ENCODE measurements at places on chromosomes 7 and 10. TPM values are rescaled to one million over a fixed set of nuclear protein-coding genes. Genes with fewer than 3 reads are reported as not detected.

GRCh38 chr10:29372920-29373319 lies 84.0 kb downstream of the LYZL1 start:
- no peak for DNase-seq

GRCh38 chr10:69819716-69820506 lies 18.2 kb downstream of the COL13A1 start:
- no peak for DNase-seq

GRCh38 chr7:116446212-116446855 lies 53.2 kb upstream of the CAV2 start:
- no peak for DNase-seq

GRCh38 chr7:155038335-155038734 lies 31.8 kb upstream of the HTR5A start:
- DNase-seq, result no peak

TUBB8 gene
- not detected for total RNA-seq

PNLIPRP3 gene
- not detected for total RNA-seq
